Nephron progenitor cell (in vitro differentiated cells): ENCODE measurements at places on chromosomes 12 and 14.

DNA sequence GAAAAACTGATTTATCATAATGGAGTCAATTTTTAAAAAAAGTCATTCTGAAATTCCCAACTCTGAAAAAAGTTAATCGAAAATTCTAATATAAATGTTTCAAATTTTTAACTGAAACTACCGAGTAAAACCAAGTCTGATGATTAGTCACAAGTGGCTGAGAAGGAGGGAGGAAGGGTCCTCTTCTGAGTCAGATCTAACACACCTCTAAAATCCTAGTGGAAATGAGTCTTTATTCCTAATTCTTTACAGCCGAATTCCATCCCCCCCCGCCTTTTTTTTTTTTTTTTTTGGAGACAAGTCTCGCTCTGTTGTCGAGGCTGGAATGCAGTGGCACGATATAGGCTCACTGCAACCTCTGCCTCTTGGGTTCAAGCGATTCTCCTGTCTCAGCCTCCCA, 37.9 kb downstream of the RAD9B start:
- no peak for DNase-seq

DNA sequence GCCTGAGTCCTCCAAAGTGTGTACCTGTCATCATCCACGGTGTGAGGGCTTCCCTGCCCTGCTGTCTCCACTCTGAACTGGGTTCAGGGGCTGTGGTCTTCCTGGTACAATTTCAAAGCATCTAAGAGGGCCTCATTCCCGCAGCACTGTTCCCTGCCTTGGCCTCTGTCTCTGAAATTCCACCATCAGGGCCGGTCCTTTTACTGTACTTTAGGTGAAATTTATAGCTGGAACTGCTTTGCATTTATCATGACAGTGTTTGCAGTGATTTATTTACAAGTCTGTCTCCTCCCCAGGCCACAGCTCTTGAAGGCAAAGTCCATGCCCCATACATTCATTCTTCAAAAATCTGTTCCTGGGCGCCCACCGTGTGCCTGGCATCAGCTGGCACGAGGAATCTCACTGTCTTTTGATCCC, 36.9 kb upstream of the NCOR2 start:
- no peak for DNase-seq

GRCh38 chr12:5904441-5904840, 40.6 kb downstream of the ANO2 start:
- DNase-seq, result no peak

GRCh38 chr12:122955156-122955555, 11.1 kb downstream of the ABCB9 start:
- DNase-seq, result no peak

GRCh38 chr12:46686267-46686942, 139.4 kb downstream of the SLC38A4 start:
- no peak for DNase-seq

DNA sequence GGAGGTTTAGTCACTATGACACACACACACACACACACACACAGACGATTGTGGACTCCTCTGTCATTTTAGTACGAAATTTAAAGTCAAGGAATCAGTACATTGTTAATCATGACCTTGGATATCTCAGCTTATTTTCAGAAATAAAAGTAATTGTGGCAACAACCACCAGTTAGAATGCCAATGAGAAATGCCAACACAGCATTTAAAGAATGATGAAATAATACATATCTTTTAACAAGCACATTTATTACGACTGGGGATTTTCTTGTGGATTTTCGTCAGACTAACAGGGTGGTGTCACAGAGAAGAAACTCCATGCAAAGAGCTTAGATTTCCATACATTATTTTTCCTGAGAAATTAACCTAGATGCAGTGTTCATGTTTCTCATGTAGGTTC, 1289.4 kb downstream of the AACS start:
- no peak for DNase-seq

- no peak for DNase-seq
Measured at GRCh38 chr12:131441060-131441396, 269.9 kb upstream of the SFSWAP start.

DNA sequence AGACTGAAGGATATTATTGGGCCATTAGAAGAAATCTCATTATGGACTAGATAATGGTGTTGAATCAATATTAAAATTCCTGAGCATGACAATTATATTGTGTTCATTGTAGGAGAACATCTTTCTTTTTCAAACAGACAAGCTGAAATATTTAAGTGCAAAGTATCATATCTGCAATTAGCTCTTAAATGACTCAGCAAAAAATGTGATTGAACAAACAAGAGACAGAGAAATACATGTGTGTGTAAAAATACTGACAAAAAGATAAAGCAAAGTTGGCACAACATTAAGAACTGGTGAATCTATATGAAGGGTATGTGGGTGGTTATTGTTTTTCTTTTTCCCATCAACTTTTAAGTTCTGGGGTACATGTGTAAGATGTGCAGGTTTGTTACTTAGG, 9.5 kb downstream of the CEP290 start:
- DNase-seq, result no peak

GRCh38 chr12:94732367-94732990, 82.1 kb upstream of the TMCC3 start:
- DNase-seq, result no peak

DNA sequence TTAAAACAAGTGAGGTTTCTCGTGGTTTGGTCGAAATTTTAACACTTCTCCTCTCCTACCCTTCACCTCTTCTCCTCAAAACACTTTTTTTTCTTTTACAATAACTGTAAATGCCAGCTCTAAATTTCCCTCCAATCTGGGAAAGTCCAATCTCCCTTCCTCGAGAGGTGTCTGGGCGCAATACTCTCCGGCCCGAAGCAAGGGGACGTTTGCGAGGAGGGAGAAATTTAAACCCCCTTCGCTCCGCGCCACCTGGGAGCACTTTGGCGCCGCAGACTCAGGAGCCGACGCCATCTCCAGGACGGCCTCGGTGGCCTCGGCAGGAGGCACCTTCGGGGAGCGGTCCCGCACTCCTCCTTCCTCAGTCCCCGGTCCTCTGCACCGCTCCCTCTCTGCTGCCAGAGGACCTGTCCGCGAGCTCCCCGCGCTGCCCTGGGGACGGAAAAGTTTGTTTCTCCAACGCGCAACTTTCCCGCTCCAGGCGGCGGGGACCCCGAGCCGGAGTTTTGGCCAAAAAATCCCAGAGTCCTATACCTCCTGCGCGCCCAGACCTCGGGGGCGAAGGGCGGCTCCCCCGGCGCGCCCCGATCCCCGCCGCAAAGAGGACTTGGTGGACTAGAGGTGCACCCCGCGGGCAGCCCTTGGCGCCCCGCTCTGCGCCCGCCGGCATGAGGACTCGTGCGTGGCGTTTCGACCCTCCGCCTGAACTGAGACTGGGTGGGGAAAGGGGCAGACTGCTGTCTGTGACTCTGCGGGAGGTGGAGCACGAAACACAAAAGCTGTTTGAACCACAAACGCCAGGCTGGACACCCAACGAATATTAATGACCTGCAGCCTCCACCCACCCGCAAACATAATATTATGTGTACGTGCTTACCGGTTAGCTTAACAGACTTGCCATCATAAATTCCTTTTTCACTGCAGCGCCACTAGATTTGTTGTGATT, 95.2 kb upstream of the HMGA2 start:
- peak; percentile 60 for DNase-seq

DNA sequence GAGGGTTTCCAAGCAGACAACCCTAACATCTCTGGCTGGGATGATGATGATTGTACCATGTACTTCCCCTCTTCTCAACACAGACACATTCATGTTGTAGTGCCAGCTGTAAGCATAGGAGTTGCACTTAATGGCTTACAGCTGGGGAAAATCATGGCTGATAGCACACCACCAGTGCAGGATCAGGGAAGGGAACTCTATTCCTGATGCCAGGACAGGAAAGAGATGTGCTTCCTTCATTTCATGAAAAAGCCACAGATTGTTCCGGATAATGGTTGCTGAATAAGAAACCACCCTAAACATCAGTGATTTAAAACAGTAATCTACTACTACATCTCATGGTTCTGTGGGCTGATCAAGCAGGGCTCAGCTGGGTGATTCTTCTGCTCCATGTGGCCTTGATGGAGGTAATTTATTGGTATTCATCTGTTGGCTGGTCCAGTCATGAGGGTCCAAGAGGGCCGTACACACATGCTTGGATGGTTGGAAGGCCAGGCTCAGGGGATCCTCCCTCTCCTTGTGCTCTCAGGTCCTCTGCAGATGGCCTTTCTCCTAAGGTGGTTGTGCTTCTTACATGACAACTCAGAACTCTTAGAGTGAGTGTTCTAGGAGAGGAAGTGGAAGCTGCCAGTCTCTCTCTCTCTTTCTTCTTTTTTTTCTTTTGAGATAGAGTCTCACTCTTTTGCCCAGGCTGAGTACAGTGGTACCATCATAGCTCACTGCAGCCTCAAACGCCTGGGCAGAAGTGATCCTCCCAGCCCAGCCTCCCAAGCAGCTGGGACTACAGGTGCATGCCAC, 16.5 kb downstream of the TRAF3 start:
- no peak for DNase-seq

DNA sequence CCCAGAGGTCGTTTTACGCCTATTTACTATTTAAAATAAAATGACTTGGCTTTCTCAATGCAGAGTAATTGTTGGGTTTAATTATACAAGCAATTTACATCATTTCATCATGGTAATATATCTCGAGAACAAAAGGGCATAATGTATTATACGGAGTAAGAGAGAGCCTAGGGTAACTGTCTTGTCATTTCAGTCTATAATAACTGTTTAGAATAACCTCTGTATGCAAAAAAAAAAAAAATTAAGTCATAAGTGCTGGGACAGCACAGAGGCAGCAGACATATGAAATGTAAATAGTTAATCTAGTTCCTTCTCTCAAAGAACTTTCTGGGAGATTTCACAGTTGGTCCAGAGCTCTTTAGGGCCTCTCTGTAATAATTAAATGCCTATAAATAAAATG, 284.9 kb downstream of the TMTC2 start:
- no peak for DNase-seq

DNA sequence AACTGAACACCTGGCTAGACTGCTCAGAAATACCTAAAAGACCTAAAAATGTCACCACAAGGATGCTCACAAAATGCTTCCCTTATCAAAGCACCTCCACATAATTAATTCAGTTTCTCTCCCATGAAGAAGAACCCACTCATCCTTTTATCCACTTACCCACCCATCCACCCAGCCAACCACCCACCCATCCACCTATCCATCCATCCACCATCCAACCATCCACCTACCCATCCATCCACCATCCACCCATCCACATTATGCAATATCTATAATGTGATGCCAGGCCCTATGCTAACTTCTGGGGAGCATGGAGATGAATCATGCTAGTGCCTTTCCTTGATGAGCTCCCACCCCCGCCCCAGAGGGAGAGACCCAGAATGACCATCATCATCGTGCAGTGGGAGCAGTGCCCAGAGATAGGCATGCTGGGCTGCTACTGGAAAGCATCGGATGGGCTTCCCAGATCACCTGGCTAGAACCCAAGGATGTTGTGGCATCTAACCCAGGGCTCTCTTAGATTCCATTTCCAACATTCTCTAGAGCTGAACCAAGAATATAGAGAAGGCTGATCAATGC, 166.6 kb downstream of the TTC7B start:
- DNase-seq, result no peak

GRCh38 chr12:91222746-91223145, 40.1 kb upstream of the DCN start:
- no peak for DNase-seq
